GM06990 (cell line): ENCODE measurements at places on chromosomes 1 and 21.

DNA sequence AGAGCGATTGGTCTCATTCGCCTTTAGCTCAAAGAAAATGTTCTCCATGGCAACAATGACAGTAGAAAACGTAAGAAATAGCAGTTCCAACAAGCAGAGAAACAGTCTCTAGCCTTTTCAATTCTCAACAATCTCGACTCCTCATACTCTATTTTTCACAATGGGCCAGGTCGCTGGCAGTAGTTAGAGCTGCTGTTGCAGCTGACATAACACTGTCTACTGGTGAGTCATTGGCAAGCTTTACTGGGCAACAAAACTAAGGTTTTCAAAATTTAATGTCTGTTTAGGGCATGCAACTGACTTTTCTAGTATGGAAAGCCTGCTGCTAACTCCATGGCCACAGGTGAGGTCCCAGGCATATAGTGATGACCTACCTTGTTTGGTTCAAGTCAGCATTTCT is 221.1 kb upstream of the KAZN start:
- DNase-seq: no peak

GRCh38 chr21:27154451-27155129 is 187.7 kb upstream of the ADAMTS5 start:
- DNase-seq: no peak

DNA sequence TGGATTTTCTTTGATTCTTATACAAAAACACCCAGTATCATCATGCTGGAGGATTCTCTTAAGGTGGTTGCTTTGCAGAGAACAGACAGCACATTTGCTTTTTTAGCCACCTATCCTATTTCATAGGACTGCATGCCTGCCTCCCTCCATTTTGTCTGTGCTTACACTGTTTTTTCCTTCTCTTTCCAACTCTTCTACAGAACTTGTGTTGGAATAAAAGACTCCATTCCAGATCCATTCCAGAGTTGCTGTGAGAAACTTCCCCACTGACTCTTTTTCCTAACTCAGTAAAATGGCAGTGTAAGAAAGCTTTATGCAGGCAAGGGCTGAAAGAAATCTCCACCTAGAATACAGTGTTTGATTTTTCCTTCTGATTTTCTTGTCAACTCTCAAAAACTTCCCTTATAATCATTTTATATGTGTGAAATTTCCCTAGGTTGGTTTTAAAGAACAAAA is 5.2 kb upstream of the ARID1A start:
- DNase-seq: no peak

- no peak for DNase-seq
Measured at GRCh38 chr1:208542309-208542708, 298.1 kb upstream of the PLXNA2 start.

DNA sequence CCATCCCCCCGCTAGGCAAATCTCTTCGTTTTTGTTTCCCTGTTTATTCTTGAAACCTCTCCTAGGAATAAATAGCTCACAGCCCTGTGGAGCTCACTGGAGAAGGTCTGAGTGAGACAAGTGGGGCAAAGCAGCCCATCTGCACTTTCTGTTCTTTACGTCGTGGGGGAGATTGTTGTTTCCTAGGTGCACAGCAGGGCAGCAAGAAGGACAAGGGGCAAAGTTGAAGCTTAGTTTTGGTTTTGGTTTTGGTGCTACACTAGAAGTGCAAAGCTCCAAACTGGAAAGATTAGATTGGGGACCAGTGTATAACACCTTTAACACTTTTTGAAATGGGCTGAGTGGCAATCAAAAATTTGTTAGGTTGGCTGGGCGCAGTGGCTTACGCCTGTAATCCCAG is 76.6 kb downstream of the GPR88 start:
- DNase-seq: no peak

DNA sequence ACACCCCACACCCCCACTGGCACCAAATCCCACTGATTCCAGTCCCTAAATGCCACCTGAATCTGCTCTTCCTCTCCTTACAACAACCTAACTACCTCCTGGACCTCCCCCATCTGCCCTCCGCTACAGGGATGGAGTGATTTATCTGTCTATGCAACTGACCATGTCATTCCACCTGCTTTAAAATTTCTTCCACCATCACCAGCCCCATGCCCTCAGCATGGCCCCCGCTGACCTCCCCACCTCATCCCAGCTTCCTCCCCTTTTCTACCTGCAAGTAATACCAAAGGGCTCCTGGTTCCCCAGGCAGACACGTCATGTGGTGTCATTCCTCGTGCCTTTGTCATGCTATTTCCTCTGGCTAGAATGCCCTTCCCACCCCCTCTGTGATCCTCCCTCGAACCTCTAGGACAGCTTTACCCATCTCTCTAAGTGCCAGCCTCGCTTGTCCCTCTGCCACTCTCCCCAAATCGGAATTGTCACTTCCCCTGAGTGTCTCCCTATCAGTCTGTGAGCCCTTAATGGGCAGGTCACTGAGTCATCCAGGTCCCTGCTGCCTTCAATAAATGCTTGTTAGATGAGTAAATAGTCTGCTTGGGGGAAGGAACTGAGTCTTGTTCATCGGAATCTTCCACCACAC is 3.7 kb downstream of the GJB4 start:
- no peak for DNase-seq

GRCh38 chr1:198606020-198606438 is 32.8 kb upstream of the PTPRC start:
- DNase-seq: no peak

- no peak for DNase-seq
Measured at GRCh38 chr1:168091720-168092550, 44.8 kb downstream of the GPR161 start.

DNA sequence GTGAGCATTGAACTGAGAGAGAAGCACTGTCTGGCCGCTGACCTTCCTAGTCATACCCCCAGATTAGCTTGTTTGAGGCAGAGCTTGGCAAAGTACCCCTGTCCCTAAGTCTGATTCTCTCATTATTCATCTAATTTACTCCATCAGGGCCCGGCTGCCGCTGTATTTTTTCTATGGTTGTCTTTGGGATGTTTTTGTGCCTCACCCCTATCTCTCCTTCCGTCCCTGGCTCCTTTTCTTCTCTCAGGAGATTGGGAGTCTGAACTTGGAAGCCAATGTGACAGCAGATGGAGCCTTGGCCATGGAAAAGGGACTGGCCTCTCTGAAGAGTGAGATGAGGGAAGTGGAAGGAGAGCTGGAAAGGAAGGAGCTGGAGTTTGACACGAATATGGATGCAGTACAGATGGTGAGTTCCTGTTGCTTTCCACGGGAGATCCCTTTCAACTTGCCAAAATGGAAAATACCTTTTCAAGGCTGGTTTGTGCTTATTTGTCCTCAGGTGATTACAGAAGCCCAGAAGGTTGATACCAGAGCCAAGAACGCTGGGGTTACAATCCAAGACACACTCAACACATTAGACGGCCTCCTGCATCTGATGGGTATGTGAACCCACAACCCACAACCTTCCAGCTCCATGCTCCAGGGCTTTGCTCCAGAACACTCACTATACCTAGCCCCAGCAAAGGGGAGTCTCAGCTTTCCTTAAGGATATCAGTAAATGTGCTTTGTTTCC is 53.9 kb downstream of the LAMC2 start:
- DNase-seq: no peak

DNA sequence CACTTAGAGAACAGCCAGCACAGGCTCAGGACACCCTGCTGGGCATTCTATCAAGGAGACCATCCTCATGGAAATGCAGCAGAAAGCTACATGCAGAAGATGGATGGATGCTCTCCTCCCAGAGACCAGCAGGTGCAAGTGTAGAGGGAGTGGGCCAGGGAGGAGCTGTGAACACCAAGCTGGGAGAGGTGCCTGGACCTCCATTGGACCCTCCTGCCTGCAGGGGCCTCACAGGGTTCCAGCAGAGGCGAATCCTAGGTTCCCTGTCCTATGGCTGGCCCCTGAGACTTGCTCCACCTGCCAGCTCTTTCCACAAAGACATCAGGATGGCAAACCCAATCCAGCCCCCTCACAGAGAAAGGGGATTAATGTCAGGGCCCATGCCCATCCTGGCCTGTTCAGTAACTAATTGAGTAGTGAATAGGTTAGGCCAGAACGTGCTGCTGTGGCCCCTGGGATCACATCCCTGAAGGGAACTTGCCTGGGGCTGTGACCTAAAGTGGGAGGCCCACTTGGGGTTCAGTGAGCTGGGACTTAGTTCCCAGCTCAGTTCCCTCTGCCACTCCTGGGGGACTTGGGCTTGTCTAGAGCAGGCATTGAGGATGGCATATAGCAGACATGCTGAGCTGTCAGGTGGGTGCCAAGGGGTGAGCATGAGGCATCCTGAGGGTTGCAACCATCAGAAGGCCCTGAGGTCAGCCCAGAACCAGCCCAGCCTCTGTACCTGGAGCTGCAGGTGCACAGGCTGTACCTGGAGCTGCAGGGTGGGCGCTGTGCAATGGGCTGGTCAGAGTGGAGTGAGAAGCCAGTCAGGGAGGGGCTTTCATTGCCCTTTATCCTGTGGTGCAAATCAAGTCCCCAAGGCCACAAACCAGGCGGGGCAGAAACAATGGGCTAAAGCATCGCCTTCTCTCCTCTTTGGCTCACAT is 22.9 kb upstream of the ZNF678 start:
- DNase-seq: no peak

GRCh38 chr1:229279242-229279641 is 8.3 kb downstream of the RAB4A start:
- no peak for DNase-seq

DNA sequence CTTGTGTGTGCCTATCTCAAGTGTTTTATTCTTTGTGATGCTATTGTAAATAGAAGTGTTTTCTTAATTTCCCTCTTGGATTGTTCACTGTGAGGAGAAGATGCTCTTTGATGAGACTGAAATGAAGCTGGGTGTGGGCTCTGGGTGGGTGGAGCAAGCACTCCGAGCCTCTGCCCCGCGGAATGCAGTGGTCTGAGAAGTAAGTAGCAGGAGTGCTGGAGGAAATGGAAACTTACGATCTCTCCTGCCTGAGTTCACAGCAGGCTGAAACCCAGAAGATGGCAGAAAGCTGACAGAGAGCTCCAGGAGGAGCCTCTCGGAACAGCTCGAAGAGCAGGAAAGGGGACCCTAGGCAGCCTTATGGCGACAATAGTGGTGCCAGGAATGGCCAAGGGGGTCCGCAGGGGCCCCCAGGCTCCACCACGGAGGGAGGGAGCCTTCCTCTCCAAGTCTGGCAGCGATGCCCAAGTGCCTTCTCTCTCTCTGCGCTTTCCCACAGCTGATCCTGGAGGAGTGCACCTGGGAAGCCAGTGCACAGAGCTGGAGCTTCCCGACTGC is 126.8 kb upstream of the COL6A1 start:
- DNase-seq: no peak

DNA sequence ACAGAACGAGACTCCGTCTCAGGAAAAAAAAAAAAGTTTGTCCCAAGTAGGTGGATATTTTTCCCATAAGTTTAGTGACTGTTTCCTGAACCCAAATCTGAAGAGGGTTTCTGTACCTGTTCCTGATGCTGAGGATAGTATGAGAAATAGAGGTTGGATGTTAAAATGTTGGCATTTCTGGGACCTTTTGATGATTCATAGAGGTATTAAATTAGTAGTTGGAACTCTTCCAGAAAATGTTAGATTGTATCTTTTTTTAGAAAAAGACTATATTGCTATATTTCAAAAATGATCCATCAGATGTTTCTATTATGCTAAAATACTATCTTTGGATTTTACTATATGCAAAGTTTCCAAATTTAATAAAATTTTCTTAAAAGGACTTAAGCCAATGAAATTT is 2.9 kb upstream of the CENPL start:
- DNase-seq: no peak

DNA sequence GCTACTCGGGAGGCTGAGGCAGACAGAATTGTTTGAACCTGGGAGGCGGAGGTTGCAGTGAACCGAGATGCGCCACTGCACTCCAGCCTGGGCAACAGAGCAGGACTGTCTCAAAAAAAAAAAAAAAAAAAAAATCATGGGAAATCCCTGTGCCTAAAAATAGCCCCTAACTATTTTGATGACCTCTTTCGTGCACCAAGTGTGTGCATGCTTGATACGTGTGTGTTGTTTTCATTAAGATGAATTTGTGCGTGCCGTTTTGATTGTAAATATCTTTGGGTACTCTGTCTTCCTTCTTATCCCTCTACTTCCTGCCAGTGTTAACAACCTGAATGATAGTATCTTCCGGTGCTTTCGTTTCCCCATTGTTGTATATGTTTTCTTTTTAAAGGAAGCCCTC is 9.8 kb downstream of the CACYBP start:
- DNase-seq: no peak

- peak; percentile 26 for DNase-seq
Measured at GRCh38 chr1:89199525-89200031, 836 bp upstream of the GBP4 start.

DNA sequence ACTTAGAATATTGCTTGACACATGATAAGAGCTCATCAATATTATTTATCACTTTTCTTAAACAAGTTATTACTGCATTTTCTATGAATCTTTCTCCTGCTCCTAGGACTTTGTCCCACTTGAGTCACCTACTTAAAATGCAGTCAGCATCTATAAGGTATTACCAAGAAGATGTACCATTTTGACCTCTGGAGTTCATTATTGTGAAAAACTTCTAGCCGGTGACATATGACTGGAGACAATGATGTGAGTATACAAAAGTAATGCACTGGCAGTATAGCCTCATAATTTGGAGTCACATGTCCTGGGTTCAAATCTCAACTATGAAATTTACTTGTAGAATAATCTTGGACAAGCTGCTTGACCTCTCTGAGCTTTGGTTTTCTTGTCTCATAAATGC is 278.5 kb downstream of the PLPP3 start:
- no peak for DNase-seq

DNA sequence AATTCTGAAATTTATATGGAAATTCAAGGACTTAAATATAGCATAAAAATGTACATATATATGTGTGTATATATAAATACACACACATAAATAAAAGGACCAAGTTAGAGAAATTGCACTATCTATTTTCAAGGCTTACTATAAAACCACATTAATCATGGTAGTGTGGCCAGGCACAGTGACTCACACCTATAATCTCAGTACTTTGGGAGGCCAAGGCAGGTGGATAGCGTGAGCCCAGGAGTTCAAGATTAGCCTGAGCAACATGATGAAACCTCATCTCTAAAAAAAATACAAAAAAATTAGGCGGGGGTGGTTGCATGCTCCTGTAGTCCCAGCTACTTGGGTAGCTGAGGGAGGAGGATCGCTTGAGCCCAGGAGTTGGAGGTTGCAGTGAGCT is 171.4 kb upstream of the GORAB start:
- no peak for DNase-seq

- no peak for DNase-seq
Measured at GRCh38 chr1:8089535-8090228, 63.6 kb upstream of the ERRFI1 start.

DNA sequence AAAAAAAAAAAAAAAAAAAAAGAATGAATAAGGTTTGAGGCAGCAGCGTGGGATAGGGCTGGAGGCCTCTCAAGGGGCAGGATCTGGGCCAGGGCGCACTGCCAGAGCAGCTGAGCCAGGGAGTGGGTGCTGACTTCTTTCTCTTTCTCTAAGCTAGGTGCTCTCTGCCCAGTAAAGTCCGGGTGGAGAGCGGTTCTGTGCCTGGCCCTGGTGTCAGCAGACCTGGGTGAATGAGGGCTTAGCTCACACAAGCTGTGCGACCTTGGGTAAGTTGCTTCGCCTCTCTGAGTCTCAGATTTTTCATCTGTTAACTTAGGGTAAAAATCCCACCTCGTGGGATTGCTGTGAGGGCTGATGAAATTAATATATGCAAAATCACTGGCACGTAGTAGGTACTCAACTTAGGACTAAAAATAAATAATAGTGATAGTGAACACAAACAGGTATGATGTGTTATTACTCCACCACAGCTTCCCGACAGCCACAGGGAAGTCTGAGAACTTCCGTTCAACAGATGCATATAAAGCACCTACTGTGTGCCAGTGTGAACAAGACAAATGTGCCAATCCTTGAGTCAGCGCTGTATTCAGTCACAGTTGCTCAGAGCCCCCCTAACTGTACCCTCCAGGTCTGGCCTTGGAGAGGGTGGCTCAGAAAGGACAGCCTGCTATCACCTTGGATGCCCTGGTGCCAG is 2.0 kb upstream of the FAM131C start:
- no peak for DNase-seq
